ENCODE measurements at places on chromosomes 7 and 10.
A peak's percentile ranks its signal among the peaks of the same experiment; 100 is the strongest.

DNA sequence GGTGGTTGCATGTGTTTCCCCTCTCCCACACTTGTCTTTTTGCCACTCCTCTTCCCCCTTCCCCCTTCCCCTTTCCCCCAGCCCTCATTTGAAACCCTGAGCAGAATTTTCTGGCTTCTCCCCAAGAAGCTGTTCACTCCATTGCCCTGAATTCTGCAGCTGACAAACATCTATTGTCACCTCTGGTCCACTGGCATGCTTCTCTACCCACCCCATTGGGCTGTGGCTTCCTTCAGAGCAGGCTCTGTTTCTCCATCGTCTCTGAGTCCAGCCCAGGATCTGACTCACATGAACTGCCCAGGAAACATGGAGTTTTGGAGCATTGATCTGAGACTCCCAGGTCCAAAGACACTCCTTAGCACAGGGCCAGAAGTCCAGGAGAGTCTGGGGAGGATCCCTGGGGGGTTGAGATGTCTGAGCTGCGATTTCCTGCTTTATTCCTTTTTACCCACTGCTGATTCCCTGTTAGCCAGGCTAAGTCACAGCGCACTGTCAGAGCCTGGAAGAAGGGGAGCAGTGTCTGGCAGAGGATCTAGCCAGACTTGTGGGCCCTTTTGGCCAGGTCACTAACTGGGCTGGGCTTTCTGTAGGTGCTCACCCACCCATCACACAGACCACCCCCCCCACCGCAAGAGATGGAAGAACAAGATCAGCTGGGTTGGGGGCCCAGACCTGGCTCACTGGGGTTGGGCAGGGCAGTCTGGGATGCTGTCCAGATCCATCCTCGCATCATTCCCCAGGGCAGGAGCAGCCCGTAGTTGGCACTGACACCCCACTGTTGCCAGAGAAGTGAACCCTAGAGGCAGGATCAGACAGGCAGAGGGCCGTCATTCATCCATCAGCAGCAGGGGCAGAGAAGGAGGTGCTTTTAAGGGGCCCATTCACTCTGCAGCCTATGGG is 3.5 kb downstream of the CHAT start:
- no peak for DNase-seq

GRCh38 chr10:25831080-25831479 is 102.9 kb upstream of the MYO3A start:
- DNase-seq: no peak

- no peak for DNase-seq
Observed at GRCh38 chr7:14850039-14850438, 52.5 kb downstream of the DGKB start.

GRCh38 chr10:16777473-16778370 is 39.5 kb downstream of the RSU1 start:
- DNase-seq: peak; percentile 27

Data from amniotic stem cell (primary cell).